ENCODE measurements at places on chromosomes 5 and 9. TPM values are rescaled to one million over a fixed set of nuclear protein-coding genes. Genes with fewer than 3 reads are reported as not detected.

- DNase-seq = no peak
Measured at GRCh38 chr5:38888041-38888440, 42.2 kb downstream of the OSMR start.

ANKRD18A gene
- not detected for total RNA-seq

SKIC3 gene
- 70.9 TPM for total RNA-seq

ARL14EPL gene
- 0.20 TPM for total RNA-seq

DNA sequence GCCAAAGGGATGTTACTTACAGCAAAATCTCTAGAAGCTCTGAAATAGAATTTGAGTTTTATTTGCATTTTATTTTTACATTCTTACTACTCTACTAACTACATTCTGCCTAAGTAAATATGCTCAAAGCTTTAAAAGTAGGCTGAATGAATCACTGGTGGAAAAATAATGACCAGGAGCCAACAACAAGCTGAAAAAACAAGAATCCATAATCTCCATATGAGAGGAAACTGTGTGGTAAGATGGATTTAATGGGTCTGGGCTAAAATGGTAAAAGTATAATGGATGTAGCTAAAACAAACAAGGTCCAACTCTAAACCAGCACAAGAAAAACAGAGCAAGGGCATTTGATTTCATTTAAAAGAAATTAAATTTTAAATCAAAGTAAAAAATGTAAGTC lies 525.8 kb upstream of the FTMT start:
- DNase-seq = no peak

SSNA1 gene
- 99.2 TPM for total RNA-seq

- no peak for DNase-seq
Measured at GRCh38 chr5:2740051-2740875, 11.2 kb downstream of the IRX2 start.

- DNase-seq = no peak
Measured at GRCh38 chr5:11429254-11429653, 475.0 kb downstream of the CTNND2 start.

GRCh38 chr5:132258102-132259068 lies 889 bp downstream of the PDLIM4 start:
- DNase-seq = no peak

GRCh38 chr9:10242255-10242654 lies 370.5 kb downstream of the PTPRD start:
- DNase-seq = no peak

DNA sequence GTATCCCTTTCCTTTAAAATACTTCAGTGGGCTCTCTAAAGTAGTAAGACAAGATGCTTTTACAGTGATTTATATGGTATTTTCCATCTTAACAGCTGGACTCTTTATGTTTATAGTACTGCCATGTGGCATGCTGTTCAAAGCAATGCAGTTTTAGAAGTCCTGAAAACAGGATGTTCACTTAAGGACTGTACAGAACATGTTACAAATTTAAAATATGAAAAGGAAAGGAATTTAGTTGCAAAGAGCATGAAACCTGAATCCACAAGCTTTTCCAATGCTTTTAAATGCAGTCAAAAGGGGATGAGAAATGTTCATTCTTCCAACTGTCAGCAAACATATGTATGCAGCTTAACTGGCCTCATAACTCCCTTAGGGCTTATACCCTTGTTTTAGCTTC lies 580.2 kb downstream of the EFNA5 start:
- no peak for DNase-seq

DNA sequence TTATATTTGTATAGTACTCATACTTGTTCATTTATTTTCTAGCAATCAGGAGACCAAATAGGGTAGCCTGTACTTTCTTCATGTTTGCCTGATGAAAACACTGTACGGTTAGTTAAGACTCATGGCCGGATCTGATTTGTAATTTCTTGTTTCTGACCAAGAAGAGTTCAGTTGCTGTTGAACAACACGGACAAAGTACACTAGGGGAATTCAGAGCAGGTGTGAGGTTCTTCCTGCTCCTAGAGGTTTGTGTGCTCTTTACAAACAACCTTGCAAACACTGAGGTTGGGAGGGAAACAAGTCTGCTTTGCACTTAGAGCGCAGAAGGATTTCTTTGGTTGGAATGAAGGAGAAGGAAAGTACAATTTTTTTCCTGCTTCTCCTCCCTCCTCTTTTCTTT lies 69.7 kb downstream of the TRIO start:
- no peak for DNase-seq

DNA sequence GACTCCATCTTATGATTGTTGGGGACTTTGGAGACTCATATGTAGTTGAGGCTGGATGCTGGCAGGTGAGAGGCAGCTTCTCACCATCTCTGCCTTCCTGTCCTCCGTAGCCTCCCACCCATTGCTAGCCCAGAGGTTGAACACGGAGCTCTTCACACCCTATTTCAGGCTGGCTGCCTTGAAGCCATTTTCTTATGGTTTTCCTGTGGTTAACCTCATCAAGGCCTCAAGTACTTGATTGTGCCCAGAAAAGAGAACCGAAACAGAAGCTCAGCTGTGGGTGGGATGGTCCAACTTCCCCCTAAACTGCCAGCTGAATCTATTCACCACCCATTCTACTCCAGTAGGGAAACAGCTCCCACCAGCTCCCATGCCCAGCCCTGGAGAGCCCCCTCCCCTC lies 102.9 kb downstream of the LIFR start:
- peak; percentile 64 for DNase-seq

PCDHGA9 gene
- 0.88 TPM for total RNA-seq

DNA sequence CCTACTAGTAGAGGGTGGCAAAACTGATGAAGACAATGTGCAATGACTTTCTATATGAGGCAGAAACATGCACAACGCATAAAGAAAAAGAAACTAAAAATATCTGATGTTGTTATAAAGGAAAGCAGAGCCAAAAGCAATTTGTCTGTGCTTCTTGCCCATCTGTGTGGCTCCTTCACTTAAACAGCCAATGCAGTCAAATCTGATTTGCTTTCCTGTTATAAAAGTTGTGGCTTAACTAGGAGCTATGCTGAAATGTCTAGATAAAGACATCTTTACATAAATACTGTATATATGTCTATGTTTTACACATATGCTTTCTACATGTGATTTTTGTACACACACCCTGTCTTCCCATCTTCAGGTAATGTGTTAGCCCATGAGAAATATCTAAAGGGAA lies 508.2 kb downstream of the CETN3 start:
- no peak for DNase-seq

DNA sequence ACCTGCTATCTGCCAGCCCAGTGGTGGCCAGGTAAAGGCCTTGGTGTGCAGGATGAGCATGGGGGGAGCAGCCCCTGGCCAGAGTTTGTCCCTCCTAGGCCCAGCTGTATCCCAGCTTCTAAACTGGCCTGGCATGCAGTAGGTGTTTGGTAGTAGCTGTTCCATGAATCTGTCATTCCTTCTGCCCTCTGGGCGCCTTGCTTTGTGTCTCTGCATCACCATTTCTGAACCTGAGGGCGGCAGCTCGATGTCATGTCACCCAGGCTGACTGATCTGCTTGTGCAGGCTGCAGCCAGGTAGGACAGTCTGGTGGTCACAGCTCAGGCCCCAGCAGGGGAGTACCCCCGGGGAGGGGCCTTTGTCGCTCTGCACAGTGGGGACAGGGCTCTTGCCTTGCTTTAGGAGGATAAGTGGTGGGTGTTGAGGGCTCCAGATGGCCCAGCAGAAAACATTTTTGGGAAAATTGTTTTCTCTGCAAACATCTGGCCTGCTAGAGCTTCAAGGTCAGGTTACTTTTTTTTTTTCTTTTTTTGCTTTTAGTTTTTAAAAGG lies 4.6 kb upstream of the SUSD3 start:
- no peak for DNase-seq

GRCh38 chr9:14308853-14309145 lies 5.1 kb downstream of the NFIB start:
- no peak for DNase-seq

DNA sequence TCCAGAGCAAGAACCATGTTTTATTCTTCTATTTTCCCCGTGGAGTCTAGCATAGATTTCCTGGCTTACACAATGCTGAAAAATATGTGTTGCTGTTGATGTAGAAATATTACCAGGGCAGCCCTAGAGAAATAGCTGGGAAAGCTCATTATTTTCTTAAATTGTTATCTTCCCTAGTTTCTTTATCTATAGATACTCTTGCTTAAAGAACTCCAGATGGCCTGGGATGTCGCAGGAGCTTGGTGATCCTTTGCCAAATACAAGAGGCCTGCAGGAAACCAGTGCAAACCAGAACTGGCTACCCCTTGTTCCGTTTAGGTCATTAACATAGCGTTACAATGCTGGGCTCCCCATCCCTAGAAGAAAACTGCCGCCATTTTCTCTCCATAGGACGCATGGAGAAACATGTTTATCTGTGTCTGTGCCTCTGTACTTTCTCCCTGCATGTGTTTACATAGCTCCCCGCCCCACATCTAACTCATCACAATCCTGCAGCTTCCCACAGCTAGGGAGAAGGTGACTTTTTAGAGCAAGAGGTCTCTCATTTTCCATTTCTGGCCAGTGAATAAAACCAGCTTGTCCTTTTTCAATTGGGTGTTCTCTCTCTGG lies 6.4 kb downstream of the PRLR start:
- DNase-seq = no peak

GRCh38 chr5:30928956-30929355 lies 264.5 kb upstream of the CDH6 start:
- DNase-seq = no peak

GRCh38 chr5:1190278-1190677 lies 11.1 kb upstream of the SLC6A19 start:
- no peak for DNase-seq

GRCh38 chr5:162824360-162824759 lies 613.0 kb upstream of the CCNG1 start:
- DNase-seq = no peak

DBH gene
- not detected for total RNA-seq

DNA sequence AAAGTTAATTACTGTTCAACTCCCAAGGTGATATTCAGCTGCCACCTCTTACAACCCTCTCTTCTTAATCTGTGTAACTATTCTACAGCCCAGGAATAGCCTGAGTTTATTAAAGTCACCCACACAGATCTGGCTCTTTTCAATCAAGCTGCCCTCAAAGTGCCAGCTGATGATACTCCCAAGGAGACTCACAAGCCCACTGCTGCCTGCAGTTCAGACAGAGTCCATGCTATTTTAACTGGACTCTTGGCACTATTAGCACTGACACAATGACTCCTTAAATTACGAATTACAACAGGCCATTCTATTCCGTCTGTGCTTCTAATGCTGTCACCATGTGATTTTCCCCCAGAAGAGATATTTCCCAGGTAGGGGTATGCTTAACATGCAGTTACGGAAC lies 26.3 kb downstream of the REEP5 start:
- no peak for DNase-seq

DNA sequence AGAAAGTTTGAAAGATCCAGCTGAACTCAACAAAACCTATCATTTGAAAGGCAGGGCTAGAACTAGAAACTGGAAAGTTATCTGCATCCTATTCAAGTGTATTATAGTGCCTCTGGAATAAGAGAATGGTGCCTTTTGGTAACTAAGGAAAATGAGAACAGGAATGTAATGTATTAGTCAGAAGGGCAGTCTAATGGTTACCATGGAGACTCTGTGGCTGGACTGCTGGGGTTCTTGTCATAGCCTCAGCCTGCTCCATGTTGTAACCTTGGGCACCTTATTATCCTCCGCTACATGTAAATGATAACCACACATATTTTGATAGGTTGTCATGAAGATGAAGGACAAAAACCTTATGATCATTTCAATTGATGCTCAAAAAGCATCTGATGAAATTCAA lies 24.6 kb upstream of the IFNB1 start:
- DNase-seq = no peak

SMC2 gene
- 64.3 TPM for total RNA-seq
